ENCODE measurements at places on chromosomes 6 and 20.
A peak's percentile ranks its signal among the peaks of the same experiment; 100 is the strongest.

DNA sequence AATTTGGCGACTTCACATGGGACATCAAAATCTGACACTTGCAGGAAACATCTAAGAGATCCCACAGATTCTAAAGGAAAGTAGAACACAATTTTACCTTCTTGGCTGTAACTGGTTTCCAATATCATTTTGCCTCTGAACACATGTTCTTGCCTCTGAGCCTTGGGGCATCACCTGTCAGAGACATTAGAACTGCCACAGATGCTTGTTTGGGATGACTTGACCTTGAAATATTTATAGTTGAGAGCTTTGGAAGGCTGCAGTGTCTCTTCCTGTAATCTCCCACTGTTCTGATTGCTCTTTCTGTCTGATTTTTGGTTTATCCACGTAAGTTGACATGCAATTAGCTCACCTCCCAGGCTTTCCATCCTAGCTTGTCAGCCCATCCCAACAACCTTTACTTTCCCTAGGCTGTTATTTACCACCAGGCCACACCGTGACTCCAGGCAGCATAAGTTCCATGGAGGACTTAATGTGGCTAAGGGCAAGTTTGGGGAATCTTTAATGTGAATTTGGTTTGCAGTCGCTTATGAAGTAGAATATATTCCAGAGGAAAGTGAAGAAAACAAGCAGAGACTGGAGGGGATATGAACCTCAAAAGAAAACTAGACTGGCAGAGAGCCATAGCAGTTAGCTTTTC lies 256.5 kb upstream of the RIN2 start:
- no peak for DNase-seq

GRCh38 chr6:52416629-52417151 lies 3.5 kb upstream of the EFHC1 start:
- no peak for DNase-seq

- DNase-seq: no peak
Observed at GRCh38 chr6:10300071-10300470, 114.8 kb downstream of the TFAP2A start.

GRCh38 chr6:11538052-11538818 lies 686 bp downstream of the TMEM170B start:
- DNase-seq: no peak

DNA sequence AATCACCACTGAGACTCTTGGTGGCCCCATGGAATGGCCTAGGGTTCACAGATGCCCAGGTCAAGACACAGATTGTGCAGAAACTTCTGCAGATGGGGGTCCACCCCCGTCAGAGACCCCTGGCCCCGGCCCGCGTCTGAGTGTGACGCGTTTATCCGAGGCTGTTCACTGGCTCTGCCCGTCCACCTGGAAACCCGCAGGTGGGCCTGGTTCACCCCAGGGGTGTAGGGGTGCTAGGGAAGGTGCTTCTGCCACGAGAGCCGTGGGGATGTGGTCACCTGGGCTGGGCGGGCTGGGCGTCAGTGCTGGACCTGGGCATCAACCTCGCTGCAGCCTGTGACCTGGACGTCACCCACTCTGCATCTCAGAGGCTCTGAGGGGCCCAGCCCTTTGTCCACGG lies 39.5 kb upstream of the GATA5 start:
- DNase-seq: no peak

GRCh38 chr6:141624301-141624700 lies 508.4 kb upstream of the GJE1 start:
- no peak for DNase-seq

GRCh38 chr6:6826095-6826901 lies 237.8 kb downstream of the LY86 start:
- no peak for DNase-seq

DNA sequence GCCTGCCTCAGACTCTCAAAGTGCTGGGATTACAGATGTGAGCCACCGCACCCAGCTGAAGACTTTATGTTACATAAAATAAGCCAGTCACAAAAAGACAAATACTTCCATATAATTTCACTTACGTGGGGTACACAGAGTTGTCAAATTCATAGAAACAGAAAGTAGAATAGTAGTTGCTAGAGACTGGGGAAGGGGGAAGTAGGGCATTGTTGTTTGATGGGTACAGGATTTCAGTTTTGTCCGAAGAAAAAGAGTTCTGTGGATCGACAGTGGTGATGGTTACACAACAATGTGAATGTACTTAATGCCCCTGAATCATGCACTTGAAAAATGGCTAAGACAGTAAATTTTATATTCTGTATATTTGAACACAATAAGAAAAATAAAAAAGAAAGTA lies 41.6 kb upstream of the ANKEF1 start:
- no peak for DNase-seq

DNA sequence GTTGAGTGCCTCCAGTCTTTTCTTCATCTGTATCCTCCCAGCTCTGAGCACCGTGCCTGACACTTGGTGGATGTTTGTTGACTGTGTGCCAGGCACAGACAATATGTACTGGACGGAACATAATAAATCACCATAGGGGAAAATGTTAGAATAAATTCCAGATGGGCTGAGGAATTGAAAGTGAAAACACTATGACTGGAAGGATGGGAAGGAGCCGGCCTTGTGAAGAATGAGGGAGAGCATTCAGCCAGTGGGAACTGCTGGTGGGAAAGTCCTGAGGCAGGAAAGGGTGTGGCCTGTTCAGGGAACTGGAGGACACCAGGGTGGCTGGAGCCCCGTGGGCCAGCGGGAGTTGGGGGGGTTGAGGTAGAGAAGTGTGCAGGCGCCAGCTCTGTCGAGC lies 75.4 kb downstream of the MTHFD1L start:
- DNase-seq: no peak

DNA sequence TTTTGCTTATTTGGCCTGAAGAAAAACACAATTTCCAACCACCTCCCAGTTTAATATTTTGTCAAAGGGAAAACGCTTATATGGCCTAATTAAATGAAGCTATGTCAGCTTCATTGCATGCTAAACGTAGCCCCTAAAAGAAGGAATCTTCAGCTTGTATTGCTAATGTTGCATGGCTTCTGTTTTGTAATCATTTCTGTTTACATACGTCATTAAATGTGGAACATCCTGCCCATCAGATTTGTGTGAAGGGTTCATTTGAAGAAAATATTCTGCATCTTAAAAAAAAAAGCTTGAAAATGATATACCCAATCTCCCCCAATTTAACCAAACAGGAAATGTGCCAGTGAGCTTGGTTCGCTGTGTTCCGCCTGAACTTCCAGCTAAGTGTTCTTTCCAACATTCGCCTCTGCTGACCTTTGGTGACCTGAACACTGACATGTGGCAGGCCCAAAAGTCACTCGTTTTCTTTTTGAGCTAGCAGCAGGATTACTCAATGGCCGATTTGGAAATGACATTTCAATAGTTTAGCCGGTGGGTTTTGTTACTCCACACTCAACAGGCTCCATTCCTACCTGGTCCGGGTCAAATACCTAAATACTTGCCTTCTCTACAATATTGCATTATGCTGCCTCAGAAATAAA lies 12.7 kb upstream of the SIRT5 start:
- DNase-seq: no peak

DNA sequence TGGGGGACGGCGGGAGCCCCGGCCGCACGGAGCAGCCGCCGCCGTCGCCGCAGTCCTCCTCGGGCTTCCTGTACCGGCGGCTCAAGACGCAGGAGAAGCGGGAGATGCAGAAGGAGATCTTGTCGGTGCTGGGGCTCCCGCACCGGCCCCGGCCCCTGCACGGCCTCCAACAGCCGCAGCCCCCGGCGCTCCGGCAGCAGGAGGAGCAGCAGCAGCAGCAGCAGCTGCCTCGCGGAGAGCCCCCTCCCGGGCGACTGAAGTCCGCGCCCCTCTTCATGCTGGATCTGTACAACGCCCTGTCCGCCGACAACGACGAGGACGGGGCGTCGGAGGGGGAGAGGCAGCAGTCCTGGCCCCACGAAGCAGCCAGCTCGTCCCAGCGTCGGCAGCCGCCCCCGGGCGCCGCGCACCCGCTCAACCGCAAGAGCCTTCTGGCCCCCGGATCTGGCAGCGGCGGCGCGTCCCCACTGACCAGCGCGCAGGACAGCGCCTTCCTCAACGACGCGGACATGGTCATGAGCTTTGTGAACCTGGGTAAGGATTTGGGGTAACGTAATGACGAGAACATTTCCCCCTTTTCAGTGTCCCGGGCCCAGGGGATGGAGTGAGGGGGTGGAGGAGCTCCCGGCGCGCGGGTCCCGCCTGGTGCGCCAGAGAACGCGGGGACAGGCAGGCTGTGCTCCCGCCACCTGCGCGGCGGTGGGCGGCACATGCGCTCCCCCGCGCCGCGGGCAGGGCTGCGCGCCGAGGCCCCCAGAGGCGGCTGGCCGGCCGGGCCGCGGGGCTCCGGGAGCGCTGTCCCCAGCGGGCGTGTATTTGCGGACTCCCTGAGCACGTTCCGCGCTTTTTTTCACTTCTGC lies 1.4 kb downstream of the BMP6 start:
- no peak for DNase-seq

DNA sequence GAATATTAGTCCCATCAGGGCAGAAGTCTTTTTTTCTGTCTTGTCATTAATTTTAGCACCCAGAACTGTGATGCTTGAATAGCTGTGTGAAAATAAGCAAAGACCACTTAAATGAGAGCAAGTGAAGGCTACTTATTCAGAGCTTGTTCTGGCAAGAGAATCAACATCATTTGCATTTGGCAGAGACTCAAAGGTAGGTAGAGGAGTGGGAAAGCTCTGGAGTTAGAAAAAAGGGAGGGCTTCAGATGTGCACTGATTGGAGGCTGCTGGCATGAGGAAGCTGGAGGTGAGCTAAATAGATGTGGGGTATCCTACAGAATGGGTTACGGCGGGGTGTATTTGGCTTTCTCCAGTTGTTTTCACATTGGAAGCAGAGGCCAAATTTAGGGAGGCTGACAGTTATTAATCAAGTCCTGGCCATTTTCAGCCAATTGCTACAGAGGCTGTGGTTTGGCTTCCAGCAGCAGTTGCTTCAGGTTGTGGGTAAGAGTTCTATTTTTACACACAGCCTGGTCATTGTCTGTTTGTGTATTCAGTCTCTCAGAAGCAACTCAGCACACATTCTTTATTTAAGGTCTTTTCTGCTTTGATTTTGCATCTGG lies 254.3 kb downstream of the BTBD3 start:
- no peak for DNase-seq

GRCh38 chr6:110628330-110628729 lies 151.9 kb upstream of the SLC22A16 start:
- no peak for DNase-seq

GRCh38 chr6:6758915-6759654 lies 170.6 kb downstream of the LY86 start:
- no peak for DNase-seq

DNA sequence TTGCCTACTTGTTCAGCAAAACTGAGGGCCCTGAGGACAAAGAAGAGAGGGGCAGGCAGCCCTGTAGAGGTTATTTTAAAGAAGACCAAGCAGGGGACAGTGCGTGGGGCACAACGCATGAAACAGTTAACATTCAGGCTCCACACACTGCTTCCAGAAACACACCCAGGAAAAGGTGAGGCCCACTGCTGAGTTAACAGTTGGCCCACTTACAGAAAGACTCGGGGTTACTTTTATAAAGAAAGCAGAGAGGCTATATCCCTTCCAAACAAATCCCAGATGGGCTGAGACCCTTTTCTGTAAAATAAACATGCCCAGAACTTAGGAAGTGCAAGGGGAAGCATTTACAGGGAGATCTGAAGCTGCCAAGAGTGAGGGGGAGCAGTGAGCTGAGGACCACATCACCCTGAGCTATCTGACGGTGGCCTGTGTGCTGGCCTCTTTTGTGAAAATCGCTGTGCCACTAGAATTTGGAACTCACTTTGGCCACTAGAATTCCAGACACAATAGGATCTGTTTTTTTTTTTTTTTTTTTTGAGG lies 49.8 kb upstream of the SSTR4 start:
- no peak for DNase-seq

- DNase-seq: no peak
Observed at GRCh38 chr20:15632680-15633079, 940.6 kb downstream of the KIF16B start.

DNA sequence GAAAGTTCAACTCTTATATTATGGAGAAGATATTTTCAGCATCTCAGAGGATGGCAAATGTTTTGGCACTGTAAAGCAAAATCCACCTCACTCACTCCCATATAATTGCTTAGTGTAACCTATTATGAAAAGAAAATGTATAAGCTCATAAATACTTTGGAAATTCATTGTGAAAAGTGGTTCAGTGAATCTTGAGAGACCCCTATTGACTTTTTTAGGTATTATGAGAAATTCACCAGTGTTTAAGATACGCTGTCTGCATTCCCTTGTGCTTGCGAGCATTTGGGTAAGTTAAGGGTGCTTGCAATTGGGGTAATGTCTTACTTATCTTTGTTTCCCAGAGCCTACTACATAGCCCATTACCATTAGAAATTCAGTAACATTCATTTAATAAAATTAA lies 66.3 kb upstream of the BMP5 start:
- DNase-seq: no peak

- peak; percentile 3 for DNase-seq
Observed at GRCh38 chr6:128882991-128883611, at the start of gene LAMA2. Gene LAMA2 (plus strand): TSS chr6:128883138. CDS start chr6:128883246, 108 bp downstream.

- DNase-seq: no peak
Observed at GRCh38 chr6:116938305-116938704, 61.3 kb downstream of the RFX6 start.

DNA sequence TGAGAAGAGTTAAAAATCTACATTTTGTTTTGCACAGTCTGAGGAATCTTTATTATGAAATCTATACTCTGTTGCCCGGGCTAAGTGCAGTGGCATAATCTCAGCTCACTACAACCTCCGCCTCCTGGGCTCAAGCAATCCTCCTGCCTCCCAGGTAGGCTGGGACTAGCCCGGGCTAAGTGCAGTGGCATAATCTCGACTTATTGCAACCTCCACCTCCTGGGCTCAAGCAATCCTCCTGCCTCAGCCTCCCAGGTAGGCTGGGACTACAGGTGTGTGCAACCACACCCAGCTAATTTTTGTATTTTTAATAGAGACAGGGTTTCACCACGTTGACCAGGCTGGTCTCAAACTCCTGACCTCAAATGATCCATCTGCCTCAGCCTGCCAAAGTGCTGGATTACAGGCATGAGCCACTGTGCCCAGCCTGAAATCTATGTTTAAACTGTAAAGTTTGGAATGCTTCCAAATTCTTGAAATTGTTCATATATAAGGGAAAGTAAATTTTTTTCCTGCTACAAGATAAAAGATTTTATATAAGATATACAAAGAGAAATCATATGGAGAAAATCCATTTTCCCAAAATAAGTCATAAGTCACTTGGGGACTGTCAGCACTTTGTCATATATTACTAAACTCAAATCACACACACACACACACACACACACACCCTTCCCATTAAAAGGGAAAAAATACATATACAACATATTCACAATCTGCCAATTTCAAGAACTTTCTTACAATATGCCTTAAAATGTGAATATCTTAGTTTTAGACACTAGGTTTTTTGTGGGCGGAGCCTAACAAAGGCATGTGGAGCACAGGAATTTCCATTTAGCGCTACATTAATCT lies 19.4 kb downstream of the PTPRK start:
- DNase-seq: no peak

GRCh38 chr20:22763257-22763906 lies 179.0 kb upstream of the FOXA2 start:
- DNase-seq: no peak

GRCh38 chr6:33668914-33669313 lies 42.6 kb downstream of the UQCC2 start:
- no peak for DNase-seq

Data from GOT3 (cell line).